ENCODE measurements at places on chromosomes 4 and X.

DNA sequence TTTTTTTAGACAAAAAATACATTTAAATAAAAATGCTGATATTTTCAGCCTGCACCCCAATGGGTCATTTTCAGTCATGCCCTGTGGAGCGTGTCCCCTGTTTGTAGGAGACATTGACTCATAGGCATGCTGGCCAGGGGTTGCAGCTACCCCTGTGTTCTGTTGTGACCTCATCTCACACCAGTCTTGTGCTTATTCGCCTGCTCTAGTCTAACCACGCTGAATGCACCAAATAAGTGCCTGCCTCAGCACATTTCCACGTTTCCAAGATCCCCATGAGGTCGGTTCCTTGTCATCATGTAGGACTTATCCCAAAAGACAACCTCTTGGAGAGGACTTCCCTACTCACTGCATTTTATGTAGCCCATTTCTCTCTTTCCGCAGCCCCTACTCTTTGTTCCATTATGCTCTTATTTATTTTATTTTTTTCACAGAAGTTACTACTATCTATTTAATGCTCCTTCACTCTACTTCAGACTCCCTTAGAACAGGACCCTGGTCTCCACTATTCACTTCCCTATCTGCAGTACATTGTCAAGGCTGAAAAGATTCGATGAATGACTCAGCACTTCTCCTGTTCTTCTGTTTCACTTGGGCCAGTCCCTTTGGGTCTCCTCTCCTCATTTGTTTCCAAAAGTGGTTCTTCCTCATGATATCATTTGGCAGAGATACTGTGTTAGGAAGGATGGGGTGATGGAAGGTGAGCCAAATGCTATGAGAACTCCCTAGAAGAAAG, 109.7 kb downstream of the MSL3 start:
- DNase-seq, result no peak

DNA sequence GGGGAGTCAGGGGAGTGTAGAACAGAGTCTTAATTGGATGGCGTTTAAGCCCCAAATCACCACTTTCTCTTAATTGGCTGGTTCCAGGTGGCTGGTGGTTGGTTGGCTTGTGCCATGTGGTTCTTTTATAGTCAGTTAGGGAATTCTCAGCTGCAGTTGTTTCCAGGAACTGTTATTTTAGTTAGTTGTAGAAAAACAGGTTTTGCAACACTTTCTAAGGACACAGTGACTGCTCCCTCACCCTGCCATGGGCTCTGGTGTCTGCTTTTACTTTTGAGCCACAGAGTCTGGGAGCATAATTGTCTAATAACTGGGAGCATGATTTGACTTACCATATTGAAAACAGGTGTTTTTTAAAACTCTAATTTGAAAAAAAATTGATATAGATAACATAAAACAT, 75.8 kb upstream of the PCDH18 start:
- no peak for DNase-seq

DNA sequence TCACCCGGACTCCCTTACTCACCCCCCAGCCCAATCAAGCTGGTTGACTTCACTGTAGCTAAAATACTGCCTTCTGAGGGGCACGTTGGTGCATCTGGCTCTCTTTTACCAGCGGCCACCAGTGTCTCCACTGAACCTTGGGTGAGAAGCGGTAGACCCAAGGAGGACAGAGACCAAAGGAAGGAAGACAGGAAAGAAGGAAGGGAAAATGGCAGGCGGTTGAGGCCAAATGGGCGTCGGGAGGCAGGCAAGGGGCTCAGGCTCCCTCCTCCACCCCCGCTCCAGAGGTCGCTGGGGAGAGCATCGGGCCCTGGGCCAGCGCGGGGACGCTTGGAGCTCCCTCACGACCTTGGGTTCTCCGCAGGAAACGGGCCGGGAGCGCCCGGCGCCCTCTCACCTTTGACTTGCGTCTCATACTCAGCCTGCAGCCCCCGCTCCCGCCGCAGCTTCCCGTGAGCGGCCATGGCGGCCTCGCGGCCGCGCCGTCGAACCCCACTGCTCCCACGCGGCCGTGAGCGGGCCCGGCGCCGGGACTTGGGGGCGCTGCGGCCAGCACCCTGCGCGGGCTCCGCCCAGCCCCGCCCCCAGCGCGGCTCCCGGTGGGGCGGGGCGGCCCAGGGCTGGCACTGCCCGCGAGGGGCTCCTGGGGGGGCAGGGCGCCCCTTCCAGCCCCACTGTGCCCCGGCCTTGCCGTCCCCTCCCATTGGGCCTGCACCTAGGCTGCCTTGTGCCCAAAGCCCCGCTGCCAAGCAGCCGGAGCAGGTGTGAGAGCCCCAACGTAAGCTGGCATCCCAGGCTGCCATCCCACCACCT, at the start of gene ARHGAP4:
Gene ARHGAP4 (minus strand): TSS at position 526 of the 813 bp plus-strand sequence. CDS start 62 bp downstream, at position 464.
- DNase-seq, result no peak

GRCh38 chr4:29311247-29311646, 1408.9 kb upstream of the PCDH7 start:
- DNase-seq, result no peak

- DNase-seq, result no peak
These were observed 196.9 kb downstream of the KLHL13 start for GRCh38 chrX:117919755-117920154.

DNA sequence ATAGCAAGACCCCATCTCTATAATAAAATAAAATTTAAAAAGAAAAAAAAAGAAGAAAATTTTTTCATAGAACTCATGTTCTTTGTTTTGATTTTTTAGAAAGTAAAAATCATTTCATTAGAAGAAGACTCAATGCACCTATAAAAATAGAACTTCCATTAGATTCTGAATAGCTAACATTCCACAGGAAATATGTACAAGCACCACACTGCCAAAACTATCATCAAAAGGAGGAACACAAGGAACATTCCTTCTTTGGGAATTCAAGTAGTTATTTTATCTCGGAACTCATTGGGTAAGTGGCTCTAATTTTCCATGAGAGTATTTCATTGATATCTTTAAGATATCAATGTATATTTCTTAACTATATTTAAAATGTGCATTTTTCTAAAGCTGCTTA, 157.6 kb downstream of the CAMK2D start:
- no peak for DNase-seq

- no peak for DNase-seq
These were observed 21.6 kb downstream of the CLDN34 start for GRCh38 chrX:9988762-9989161.

- DNase-seq, result no peak
These were observed 295.3 kb downstream of the GRID2 start for GRCh38 chr4:92599044-92599443.

GRCh38 chrX:145506214-145506613, 258.9 kb downstream of the SPANXN1 start:
- no peak for DNase-seq

- DNase-seq, result no peak
These were observed 16.8 kb downstream of the POLR2B start for GRCh38 chr4:56995525-56995924.

- no peak for DNase-seq
These were observed 174.2 kb downstream of the HHIP start for GRCh38 chr4:144820011-144820727.

DNA sequence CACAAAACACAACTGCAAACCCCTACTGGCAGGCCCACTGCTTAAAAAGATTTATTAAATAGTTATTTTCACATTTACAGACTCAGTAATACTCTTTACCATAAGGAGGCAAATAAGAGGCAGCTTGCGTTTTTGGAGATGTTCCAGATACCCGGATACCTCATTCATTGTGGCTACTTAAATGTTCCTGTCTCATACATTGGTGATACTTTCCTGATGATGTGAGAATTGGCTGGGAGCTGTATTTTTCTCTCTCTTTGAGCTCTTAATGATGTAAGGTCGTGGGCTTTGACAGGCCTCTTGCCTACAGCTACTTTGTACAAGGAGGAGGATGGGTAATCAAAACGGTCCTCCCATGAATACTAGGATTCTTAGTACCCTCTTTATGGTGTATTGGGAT, 101.5 kb downstream of the AKAP4 start:
- DNase-seq, result no peak

DNA sequence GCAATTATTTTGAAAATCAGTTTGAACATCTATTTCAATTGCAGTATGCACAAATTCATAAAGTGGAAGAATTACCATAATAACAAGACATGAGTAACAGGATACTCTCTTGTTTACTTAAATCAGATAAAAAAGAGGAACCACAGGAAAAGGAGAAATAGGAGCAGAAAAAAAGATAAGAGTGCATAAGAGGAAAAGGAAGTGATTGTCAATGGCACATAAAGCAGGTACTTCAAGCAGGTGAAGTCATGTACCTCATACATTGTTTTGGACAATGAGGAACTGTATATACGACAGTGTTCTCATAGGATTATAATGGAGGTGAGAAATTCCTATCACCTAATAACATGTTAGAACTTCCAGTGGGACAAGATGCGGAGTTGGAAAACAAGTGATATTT, 334.5 kb upstream of the PCDH7 start:
- no peak for DNase-seq

DNA sequence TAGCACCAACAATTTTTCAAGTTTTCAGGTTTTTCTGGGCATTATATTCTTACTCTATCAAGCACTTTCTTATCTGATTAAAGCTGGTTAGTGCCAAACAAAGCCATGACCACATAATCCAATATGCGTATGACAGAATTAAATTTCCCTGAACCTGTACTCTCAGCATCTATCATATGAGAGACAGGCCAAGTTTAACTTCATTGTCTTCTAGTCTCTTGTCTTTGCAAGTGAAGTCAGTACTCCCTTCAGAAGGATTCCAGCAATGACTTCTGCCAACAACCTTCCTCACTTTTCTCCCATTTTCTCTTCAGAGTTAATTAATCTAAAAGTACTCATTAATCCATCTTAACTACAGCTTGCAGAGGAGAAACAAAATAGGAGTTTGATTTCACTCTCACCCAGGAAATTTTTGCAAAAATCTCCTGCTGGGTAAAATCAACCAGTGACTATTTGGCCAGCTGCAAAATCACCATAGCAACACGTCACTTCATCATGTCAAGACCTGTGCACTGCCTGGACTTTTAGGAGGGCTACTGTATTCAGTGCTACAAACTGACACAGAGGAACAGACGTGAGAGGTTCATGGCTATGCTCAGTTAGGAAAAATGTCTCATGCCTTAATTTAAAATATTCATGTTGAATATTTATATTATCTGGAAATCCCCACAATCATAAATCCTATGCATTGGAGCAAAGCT, 208.4 kb downstream of the ANTXR2 start:
- DNase-seq, result no peak

GRCh38 chrX:18833071-18833731, 125.8 kb downstream of the PPEF1 start:
- DNase-seq, result no peak

DNA sequence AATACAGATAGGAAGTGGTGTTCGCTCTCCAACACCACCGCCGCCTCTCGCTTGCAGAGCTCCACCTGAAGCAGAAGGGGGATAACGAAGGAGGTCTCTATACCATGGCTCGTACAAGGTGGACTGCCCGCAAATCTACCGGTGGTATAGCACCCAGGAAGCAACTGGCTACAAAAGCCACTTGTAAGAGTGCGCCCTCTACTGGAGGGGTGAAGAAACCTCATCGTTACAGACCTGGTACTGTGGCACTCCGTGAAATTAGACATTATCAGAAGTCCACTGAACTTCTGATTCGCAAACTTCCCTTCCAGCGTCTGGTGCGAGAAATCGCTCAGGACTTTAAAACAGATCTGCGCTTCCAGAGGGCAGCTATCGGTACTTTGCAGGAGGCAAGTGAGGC, 5.2 kb upstream of the BMP15 start:
- DNase-seq, result no peak

GRCh38 chrX:45781901-45782553, 581.4 kb upstream of the DIPK2B start:
- no peak for DNase-seq

- no peak for DNase-seq
These were observed 32.8 kb downstream of the CLDN22 start for GRCh38 chr4:183287309-183287659.

DNA sequence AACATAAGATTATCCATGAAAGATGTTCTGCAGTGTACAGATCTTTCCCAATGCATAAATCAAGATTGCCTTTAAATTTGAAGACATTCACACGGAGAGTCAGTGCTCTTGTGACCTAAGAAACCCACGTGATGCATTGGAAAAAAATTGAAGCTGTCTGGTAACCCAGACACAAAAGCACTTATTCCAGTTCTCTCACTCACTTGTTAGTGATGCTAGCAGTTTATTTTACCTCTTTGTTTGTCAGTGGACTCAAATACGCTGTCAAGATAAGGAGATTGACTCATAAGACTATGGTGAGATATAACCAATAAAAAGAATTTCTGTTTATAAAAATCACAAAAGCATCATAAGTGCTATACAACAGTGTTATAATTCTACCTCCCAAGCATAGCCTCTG, 245.8 kb upstream of the SMIM31 start:
- no peak for DNase-seq

DNA sequence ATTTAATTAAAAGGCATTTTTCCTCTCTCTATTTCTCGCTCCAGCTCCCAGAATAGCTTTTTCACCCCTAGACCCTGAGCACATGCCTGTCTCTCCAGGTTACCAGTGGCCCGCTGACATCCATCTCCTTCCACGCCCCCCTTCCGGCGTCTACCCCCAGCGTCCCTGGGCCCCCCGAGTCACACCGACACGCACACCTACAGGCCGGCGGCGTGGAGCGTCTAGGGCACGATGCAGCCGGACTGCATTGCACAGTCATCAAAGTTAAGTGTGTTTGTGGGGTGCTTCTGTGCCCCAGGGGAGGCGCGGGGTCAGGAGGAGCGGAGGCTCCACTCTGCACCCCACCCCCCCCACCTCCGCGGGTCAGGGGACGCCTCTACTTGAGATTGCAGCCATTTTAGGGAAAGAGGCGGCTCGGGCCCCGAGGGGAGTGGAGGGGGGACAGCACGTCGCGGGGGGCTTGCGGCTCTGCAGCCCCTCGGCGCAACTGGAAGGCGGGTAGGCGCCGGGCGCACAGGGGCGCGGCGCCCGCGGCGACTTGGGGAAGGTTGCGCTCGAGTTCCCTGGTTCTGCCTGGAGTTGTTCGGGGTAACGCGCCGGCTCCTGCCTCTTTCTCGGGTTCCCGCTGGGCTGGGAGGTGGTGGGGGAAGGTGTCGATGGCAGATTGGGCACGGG, 112.7 kb downstream of the DHX15 start:
- no peak for DNase-seq

GRCh38 chrX:57595381-57595811, 3.6 kb downstream of the ZXDB start:
- no peak for DNase-seq

DNA sequence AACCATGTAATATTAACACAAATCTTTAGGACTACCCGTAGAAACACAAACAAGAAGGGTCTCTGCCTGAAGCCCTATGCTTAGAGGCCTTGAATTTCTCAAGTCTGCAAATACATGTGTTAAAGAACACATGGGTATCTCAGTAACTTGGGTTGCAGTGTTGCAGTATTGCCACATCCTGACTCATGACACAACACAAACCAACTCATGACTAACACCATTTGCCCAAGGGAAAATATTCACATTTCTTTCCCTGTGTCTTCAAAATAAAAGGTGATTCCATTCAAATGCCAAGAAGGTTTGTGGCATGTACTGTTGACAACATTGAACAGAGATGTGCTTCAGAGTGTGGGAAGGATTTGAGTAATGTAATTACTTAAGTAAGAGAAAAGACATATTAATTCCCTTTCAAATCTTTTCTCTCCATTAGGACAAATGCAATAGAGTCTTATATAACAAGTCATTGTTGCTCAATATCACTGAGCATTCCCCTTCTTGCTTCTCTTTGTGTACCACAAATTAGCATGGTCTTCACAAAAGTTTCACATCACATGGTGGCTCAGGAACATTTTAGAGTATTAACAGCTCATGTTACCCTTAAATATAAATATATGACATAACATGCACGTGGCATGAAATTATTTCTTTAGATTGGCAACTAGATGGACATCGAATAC, 487.1 kb downstream of the STPG2 start:
- no peak for DNase-seq

GRCh38 chr4:61752617-61753016, 552.5 kb downstream of the ADGRL3 start:
- DNase-seq, result no peak

All from stimulated activated CD8-positive, alpha-beta memory T cell treated with anti-CD3 and anti-CD28 coated beads, Interleukin-7, amount 100 ng/mL, for 1 hour (primary cell).